Karpas-422 (cell line): ENCODE measurements at places on chromosomes 3 and 15. TPM values are rescaled to one million over a fixed set of nuclear protein-coding genes. Genes with fewer than 3 reads are reported as not detected.
A peak's percentile ranks its signal among the peaks of the same experiment; 100 is the strongest.

The EPHA6 gene
- not detected in 2 replicates for total RNA-seq

The CCNB2 gene
- 35.4 and 65.2 TPM in 2 replicates for total RNA-seq

The SAMMSON gene
- total RNA-seq = 0.18 TPM in 1 of 2 replicates, not detected in the other

The MPI gene
- 73.7 and 78.8 TPM in 2 replicates for total RNA-seq

The GOLGA8S gene
- not detected in 2 replicates for total RNA-seq

The DAPK2 gene
- total RNA-seq = 40.4 and 56.4 TPM in 2 replicates

The TRPM1 gene
- not detected in 2 replicates for total RNA-seq

DNA sequence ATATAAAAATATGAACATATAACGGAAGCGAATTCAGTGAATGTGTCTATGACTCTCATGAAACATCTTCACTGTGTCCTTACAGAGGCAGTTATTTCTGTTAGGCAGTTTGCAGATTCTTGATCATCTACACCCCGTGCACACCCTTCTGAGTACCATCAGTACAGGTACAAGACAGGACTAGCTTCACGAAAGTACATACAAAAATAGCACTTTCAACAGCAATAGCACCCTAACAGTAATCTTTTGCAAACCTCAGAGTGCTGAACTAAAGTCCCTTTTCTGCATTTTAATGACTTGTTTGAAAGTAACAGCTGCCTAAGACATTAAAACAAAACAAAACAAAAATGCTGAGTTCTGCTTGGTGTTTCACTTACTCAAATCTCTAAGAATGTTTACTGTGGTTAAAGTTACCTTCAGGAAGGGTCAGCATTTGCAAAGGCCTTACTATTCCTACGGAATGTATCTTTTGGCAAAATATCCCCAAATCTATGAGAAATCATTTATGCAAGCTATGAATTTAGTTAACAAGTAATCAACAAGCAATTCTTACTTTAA is 104.1 kb downstream of the CNTN3 start:
- H3K4me1 ChIP-seq = no peaks in the 10 kb centered on the region
- no peaks in the 10 kb centered on the region for H3K27me3 ChIP-seq
- no peak overlapping the region for H3K4me3 ChIP-seq
- no peak for DNase-seq
- no peaks in the 10 kb centered on the region for H3K36me3 ChIP-seq
- no peak overlapping the region for H3K27ac ChIP-seq

- peak; percentile 77 for DNase-seq
- H3K27ac ChIP-seq = no peak overlapping the region
- H3K27me3 ChIP-seq = no peaks in the 10 kb centered on the region
Observed at GRCh38 chr3:149771652-149772271, 19.5 kb upstream of the COMMD2 start.

DNA sequence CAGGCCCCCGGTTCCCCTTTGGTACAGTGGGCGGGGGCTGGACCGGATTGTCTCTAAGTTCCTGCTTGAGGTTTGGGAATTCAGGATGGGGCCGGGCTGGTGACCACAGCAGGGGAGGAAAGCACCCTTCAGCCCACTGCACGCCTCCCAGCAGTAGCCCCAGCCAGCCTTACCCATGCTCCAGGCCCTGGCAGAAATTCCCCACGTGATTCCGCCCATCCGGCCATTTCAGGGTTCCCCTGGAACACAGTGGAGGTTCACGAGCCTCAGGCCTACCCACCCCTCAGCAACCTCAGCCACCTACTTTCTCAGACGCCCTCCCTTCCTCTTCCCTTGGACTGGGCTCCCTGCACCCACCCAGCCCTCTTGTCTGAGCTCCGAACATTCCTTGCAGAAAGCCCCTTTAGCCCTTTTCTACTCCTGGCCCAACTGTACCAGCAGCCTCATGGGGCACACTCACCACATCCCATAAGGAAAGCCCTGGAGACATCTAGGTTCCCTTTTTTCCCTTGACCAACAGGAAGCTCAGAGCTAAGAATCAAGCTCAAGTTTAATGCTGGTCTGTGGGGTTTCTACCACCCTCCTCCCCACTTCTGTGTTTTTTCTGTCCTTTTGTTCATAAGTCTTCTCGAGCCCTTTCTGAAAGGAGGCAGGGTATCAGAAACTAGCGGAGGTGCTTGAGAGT is 11.5 kb downstream of the ALS2CL start:
- H3K4me1 ChIP-seq = no peaks in the 10 kb centered on the region
- H3K27ac ChIP-seq = no peak overlapping the region
- H3K27me3 ChIP-seq = no peaks in the 10 kb centered on the region

DNA sequence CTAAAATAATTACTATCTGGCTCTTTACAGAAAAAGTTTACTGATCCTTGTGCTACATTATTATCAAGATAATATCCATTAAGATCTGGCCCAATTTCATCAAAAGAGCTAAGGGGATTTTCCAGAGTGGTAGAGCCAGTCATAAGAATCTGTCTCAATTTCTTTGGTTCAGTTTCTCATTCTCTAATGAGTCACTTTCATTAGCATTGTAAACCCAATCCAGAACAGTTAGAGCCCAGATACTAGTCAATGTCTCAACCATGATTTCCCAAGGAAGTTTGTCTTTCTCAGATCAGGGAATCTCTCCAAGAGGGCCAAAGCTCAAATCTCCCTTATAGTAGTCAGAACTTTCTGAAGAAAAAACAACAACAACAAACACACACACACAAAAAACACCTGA is 131.1 kb upstream of the PPP2R3A start:
- H3K4me1 ChIP-seq = no peaks in the 10 kb centered on the region
- no peak overlapping the region for H3K27ac ChIP-seq
- H3K36me3 ChIP-seq = no peaks in the 10 kb centered on the region
- no peaks in the 10 kb centered on the region for H3K27me3 ChIP-seq
- no peak for DNase-seq

GRCh38 chr3:4980229-4981203 is 1.3 kb downstream of the BHLHE40 start:
- DNase-seq = peak; percentile 88
- H3K4me3 ChIP-seq = no peak overlapping the region
- H3K4me1 ChIP-seq = peaks cover 12% of the 10 kb centered on the region
- no peak overlapping the region for H3K27ac ChIP-seq
- no peaks in the 10 kb centered on the region for H3K36me3 ChIP-seq
- 0 out of 2 replicates have a peak, but pooled peaks cover 2% of the 10 kb centered on the region for H3K27me3 ChIP-seq

- H3K36me3 ChIP-seq = peaks cover 3% of the 10 kb centered on the region; the same call in 1 of the 2 replicates
- H3K4me1 ChIP-seq = peaks cover 45% of the 10 kb centered on the region
- H3K27ac ChIP-seq = peak overlapping the region; percentile 89
- H3K4me3 ChIP-seq = peak overlapping the region; percentile 73
- peak; percentile 67 for DNase-seq
- H3K27me3 ChIP-seq = no peaks in the 10 kb centered on the region
Observed at GRCh38 chr15:40762919-40763800, 708 bp upstream of the GCHFR start.

DNA sequence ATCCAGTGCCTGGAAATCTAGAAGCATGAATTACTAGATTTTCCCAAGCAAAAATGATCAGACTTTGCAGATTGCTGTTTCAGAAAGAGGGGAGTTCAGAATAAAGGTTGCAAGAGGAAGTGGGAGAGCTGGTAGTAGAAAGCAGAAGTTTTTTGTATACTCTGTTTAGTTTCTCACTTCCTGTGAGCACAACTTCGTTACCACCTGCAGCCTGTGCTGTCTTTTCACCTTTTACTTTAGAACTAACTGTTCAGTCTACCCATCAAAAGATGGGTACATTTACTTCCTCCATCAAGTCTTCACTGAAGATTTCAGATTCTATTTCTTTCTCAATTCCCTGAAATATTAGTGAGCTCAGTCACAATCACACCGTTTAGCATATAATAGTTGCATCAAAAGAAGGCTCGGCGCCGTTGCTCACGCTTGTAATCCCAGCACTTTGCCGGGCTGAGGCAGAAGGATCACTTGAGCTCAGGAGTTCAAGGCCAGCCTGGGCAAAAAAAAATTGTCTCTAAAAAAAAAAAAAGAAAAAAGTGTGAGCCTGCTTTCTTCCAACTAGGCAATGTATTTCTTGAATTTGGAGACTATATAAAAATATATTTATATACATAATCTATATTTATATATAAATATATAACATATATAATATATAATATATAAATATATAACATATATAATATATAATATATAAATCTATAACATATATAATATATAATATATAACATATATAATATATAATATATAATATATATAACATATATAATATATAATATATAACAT is 1.8 kb upstream of the CEP97 start:
- H3K27me3 ChIP-seq = no peaks in the 10 kb centered on the region
- peaks cover 28% of the 10 kb centered on the region for H3K4me1 ChIP-seq
- peak; percentile 61 for DNase-seq
- H3K27ac ChIP-seq = peak overlapping the region; percentile 41; the same call in 1 of the 2 replicates

- no peak for DNase-seq
- H3K27ac ChIP-seq = no peak overlapping the region
- H3K27me3 ChIP-seq = no peaks in the 10 kb centered on the region
- H3K4me3 ChIP-seq = no peak overlapping the region
- H3K36me3 ChIP-seq = no peaks in the 10 kb centered on the region
Observed at GRCh38 chr15:99430881-99431401, 134.8 kb upstream of the MEF2A start.

DNA sequence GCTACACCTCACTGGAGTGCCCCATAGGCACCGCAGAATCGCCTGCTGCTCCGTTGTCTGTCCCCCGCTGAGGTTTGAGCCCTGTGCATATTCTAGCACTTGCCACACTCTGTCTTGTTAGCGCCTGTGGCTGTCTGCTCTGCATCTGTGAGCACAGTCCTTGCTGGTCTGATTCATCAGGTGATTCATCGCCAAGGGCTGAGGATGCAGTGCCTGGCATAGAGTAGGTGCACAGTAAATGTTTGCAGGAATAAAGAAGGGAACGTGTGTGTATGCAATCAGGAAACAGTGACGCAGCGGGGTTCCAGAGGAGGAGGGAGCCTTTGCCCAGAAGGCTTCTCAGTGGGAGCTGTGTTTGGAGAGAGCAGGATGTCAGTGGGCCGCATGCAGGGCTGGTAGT is 124.0 kb upstream of the PLXNA1 start:
- H3K27me3 ChIP-seq = no peaks in the 10 kb centered on the region
- no peaks in the 10 kb centered on the region for H3K36me3 ChIP-seq
- no peak for DNase-seq
- H3K27ac ChIP-seq = no peak overlapping the region
- no peaks in the 10 kb centered on the region for H3K4me1 ChIP-seq
- no peak overlapping the region for H3K4me3 ChIP-seq

DNA sequence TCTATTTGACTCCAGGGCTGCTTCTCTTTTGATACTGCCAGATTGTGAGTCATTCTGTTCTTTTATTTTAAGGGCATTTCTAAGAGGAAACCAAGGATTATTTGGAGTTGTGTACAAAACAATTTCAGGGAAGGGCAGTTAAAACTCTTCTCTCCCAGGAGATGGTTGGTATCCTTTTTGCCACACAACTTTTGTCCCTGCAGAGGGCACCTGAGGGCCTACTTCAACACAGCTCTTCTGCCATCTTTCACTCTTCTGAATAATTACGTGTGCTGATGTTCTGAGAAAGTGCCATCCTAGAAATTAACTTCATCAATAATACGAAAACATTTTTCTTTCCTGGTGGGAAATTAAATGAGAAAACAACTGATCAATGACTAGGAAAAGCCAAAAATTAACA is 75.7 kb upstream of the GADL1 start:
- H3K36me3 ChIP-seq = no peaks in the 10 kb centered on the region
- DNase-seq = peak; percentile 41

DNA sequence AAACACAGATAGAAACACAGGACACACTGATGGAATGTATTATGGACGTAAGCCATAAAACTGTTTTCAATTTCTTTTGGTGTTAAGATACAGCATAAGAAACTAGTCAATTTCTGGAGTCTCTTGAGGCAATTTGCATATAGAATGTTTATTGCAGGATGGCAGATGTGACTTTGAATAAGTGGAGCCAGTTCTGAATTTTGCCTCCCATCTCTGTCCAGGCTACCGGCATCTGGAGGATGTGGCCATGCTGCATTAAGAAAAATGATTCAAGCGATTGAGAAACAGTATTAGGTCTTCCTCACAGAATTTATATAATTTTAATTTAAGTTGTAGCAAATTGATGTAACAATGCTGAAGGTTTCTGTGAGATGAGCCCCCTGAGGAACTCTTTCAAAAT is 81.5 kb downstream of the CHST2 start:
- peak overlapping the region; percentile 48 for H3K4me3 ChIP-seq
- peak overlapping the region; percentile 96 for H3K27ac ChIP-seq
- peaks cover 59% of the 10 kb centered on the region for H3K4me1 ChIP-seq
- H3K36me3 ChIP-seq = peaks cover 8% of the 10 kb centered on the region; the same call in 1 of the 2 replicates
- DNase-seq = peak; percentile 92

- DNase-seq = no peak
- H3K4me3 ChIP-seq = no peak overlapping the region
- H3K4me1 ChIP-seq = peaks cover 7% of the 10 kb centered on the region
- H3K36me3 ChIP-seq = no peaks in the 10 kb centered on the region
Observed at GRCh38 chr3:42814914-42815507, 5.8 kb downstream of the ACKR2 start.

GRCh38 chr3:7667774-7668173 is 806.9 kb downstream of the GRM7 start:
- no peak overlapping the region for H3K27ac ChIP-seq
- no peak for DNase-seq
- no peaks in the 10 kb centered on the region for H3K27me3 ChIP-seq
- no peaks in the 10 kb centered on the region for H3K4me1 ChIP-seq

DNA sequence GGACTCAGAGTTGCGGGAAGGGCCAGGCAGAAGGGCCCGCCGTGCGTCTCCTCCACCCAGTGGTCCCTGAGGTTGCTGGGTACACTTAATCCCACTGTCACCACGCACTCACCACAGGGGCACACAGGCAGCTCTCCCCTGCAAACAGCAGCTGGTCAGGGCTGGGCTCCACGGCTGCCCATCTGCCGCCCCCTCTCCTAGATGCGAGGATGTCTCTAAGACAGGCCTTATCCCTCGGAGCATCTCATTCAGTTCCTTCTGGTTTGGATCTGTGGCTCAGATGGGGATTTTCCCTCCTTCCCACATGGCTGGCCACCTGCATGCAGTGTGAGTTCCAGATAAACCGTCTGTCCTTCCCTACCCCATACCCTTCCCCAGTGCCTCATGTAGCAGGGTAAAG is 26.3 kb downstream of the MRPS11 start:
- H3K4me1 ChIP-seq = no peaks in the 10 kb centered on the region

GRCh38 chr3:60555686-60556354 is 695.4 kb downstream of the FHIT start:
- H3K4me3 ChIP-seq = no peak overlapping the region
- H3K27ac ChIP-seq = no peak overlapping the region
- no peaks in the 10 kb centered on the region for H3K4me1 ChIP-seq
- H3K36me3 ChIP-seq = no peaks in the 10 kb centered on the region

DNA sequence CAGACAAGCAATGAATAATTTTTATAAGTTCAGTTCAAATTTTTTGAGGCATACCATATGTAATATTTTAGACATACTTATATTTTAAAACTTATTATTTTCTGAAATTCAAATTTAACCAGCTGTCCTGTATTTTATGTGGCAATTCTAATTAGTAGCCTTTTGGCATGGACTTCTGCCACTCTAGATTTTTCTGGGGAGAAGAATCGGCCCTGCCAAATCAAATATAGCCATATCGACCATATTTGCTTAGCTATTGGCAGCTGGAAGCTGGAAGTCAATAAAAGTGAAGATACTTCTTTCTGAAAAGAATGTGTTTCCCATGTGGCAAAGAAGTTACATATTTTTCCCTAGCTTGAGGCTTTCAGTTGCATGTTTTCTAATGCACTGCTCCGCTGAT is 9.4 kb upstream of the RBMS3 start:
- DNase-seq = no peak
- no peaks in the 10 kb centered on the region for H3K4me1 ChIP-seq
- H3K4me3 ChIP-seq = no peak overlapping the region
- no peaks in the 10 kb centered on the region for H3K27me3 ChIP-seq
- H3K36me3 ChIP-seq = no peaks in the 10 kb centered on the region
